Lung (tissue), 17 donors: ENCODE measurements at places on chromosomes 12 and 14. TPM values are rescaled to one million over a fixed set of nuclear protein-coding genes. Genes with fewer than 3 reads are reported as not detected.

NRIP2 gene
- 0.89 TPM for total RNA-seq

- DNase-seq, result no peak
- no peaks in the 10 kb centered on the region for H3K27me3 ChIP-seq
Observed at GRCh38 chr14:70619708-70620107, 19.3 kb upstream of the MED6 start.

TSPAN19 gene
- 13.7 TPM for total RNA-seq

DNA sequence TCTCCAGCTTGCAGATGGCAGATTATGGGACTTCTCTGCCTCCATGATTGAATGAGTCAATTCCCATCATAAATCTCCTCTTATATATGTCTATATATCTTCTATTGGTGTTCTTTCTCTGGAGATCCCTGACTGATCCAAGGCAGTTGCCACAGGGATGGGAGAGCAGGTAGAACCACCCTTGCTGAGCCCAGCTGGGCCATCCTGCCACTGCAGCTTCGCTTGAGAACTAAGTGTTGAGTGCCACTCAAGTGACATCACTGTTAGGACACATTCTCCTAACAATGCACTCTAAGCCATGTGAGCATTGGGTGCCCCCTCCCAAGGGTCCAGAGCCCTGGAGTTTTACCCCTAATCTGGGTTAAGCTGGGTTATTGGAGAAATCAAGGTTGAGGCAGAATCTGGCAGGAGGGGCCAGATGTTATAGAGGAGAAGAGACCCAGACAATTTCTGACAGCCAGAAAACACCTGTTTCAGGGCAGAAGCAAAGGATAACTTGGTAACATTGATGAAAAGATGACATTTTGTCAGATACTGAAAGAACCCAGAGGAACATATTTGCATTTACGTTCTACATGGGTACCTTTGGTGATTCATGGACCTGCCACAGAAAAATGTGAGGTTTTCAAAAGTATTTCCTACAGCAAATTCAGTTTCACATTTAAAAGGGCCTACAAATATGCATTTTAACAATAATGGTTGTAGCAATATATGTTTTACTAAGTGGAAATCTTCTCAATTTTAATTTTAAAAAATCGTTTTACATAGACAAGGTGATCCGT, 57.2 kb upstream of the MAX start:
- no peaks in the 10 kb centered on the region for H3K27me3 ChIP-seq
- H3K36me3 ChIP-seq, result no peaks in the 10 kb centered on the region
- H3K4me3 ChIP-seq, result no peak overlapping the region

DNA sequence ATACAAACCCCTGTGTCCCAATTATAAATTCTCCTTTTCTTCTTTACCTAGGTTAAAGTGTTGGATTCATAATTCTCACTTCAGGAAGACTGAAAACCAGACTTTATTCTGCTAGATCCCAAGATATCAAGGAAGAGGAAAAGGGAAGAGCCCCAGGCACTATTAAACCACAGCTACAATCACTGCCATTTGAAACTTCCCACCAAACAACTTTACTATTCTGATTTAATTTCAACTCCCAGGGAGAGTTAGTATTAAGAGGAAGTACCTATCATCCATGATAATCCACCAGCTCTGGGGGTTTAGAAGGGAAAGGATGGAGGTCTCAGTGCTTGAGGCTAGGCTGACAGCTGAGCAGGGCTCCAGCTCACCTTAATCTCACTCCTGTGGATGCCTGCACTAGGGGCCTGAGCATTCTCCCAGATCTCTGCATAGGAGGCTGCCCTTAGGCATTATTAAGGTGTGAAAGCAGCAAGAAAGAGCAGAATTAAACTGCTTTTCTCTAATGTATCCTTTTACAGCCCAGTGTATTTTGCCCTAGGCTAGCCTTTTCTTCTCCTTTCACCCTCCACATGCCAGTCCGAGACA, 52.9 kb downstream of the MYF5 start:
- H3K27ac ChIP-seq, result no peak overlapping the region
- no peaks in the 10 kb centered on the region for H3K4me1 ChIP-seq
- no peaks in the 10 kb centered on the region for H3K27me3 ChIP-seq
- no peak overlapping the region for H3K4me3 ChIP-seq
- DNase-seq, result no peak

PAPLN gene
- total RNA-seq, result 18.0 TPM

GRCh38 chr12:18296909-18297280, 35.6 kb downstream of the PIK3C2G start:
- H3K36me3 ChIP-seq, result no peaks in the 10 kb centered on the region
- no peaks in the 10 kb centered on the region for H3K27me3 ChIP-seq

DNA sequence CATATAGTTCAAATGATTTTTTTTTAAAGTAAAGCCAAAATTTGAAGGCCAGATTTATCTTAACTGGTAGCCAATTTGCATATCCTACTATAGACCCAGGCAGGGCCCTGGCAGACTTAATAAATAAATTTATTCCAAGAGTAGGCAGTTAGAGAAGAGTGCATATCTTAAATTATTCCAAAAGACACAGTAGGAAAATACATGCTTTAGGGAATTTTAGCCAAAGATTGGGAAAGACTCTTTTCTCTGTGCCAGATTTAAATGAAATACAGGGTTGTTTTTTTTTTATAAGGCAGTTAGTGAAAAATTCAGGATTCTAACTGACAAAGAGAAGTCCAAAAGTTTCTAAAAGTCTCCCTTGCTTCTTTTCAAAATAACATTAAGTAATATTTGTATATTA, 65.5 kb downstream of the ST8SIA1 start:
- peaks cover 1% of the 10 kb centered on the region for H3K4me1 ChIP-seq
- no peaks in the 10 kb centered on the region for H3K27me3 ChIP-seq
- DNase-seq, result no peak
- H3K4me3 ChIP-seq, result no peak overlapping the region
- no peaks in the 10 kb centered on the region for H3K36me3 ChIP-seq

DNA sequence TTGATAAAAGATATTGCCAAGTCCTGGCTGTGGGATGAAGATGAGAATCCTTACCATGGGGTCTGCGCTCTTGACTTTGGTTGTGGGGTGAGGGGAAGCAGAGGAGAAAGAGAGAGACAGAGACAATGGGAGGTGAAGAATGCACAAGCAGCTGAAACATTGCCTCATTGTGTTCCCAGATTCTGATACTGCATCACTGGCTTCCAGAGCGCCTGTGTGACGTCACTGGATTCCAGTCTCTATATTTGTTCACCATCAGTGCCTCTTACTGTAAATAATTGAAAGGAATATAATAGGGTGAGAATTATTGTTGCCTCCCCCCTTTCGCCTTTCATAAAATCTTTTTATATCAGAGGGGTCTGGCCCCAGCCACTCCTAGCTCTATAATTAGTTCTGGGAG, 188.9 kb upstream of the NTF3 start:
- no peaks in the 10 kb centered on the region for H3K36me3 ChIP-seq
- no peaks in the 10 kb centered on the region for H3K27me3 ChIP-seq
- H3K27ac ChIP-seq, result no peak overlapping the region
- H3K4me1 ChIP-seq, result peaks cover 2% of the 10 kb centered on the region

DNA sequence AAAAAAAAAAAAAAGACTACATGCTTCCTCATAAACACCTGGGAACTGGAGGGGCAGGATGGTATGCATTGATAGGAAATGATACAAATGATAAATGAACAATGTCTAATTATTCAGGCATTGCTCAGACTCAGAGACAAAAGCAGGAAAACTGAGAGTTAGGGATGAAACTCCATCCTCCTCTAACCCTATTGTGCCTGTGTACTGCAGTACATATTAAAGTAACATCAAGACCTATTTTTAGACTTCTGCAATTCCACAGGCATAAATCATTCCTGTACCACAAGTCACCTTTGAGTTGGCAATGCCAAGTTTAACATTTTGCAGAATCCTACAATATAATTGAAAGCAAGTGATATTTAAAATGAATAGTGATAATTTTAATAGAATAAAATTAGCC, 156.5 kb upstream of the USP15 start:
- no peaks in the 10 kb centered on the region for H3K36me3 ChIP-seq
- DNase-seq, result no peak
- H3K4me3 ChIP-seq, result no peak overlapping the region
- no peaks in the 10 kb centered on the region for H3K4me1 ChIP-seq
- no peaks in the 10 kb centered on the region for H3K27me3 ChIP-seq

- no peak overlapping the region for H3K4me3 ChIP-seq
- H3K27me3 ChIP-seq, result no peaks in the 10 kb centered on the region
- no peak overlapping the region for H3K27ac ChIP-seq
- no peaks in the 10 kb centered on the region for H3K4me1 ChIP-seq
- DNase-seq, result no peak
- H3K36me3 ChIP-seq, result no peaks in the 10 kb centered on the region
Observed at GRCh38 chr12:129564768-129565167, 339.1 kb downstream of the TMEM132D start.

PIWIL1 gene
- not detected for total RNA-seq

DNA sequence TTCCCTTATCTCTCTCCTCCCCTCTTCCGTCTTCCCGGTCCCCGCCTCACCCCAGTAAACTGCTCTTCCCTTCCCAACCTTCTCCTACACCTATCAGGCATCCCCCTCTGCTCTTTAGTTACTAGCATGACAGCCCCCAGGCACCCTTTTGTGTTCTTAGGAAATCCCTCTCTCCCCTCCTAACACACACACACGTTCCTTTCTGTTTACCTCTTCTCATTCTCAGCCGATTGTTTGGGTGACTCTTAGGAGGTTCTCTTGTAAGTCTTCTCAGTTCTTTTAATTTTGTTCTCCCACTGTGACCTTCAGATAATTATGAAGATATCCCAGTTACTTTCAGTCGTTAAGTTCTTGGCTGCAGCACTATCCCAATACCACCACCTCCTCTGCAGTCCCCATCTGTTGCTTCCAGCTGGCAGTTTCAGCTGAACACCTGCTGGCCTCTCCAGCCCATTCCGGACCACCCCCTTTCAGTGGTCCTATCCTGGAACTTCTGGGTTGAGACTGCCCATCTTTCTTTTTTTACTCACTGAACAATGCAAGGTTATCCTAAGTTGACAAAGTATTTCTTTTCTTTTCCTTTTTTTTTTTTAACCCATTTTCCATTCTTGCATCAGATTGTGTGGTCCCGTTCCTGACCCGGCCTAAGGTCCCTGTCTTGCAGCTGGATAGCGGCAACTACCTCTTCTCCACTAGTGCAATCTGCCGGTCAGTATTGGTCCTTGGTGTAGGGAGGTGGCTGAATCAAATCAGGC, 711 bp downstream of the MARS1 start:
- peak overlapping the region; percentile 96 for H3K4me3 ChIP-seq
- no peaks in the 10 kb centered on the region for H3K27me3 ChIP-seq
- no peak for DNase-seq
- peaks cover 17% of the 10 kb centered on the region for H3K36me3 ChIP-seq
- H3K27ac ChIP-seq, result peak overlapping the region; percentile 88
- H3K4me1 ChIP-seq, result peaks cover 6% of the 10 kb centered on the region

- H3K27ac ChIP-seq, result no peak overlapping the region
- DNase-seq, result no peak
- no peak overlapping the region for H3K4me3 ChIP-seq
- H3K27me3 ChIP-seq, result no peaks in the 10 kb centered on the region
- no peaks in the 10 kb centered on the region for H3K4me1 ChIP-seq
Observed at GRCh38 chr12:6315704-6316597, 5.5 kb downstream of the PLEKHG6 start.

GRCh38 chr12:79857675-79858074, 77.2 kb downstream of the PPP1R12A start:
- no peak overlapping the region for H3K4me3 ChIP-seq
- no peak overlapping the region for H3K27ac ChIP-seq
- peaks cover 3% of the 10 kb centered on the region for H3K4me1 ChIP-seq
- no peaks in the 10 kb centered on the region for H3K27me3 ChIP-seq
- peaks cover 7% of the 10 kb centered on the region for H3K36me3 ChIP-seq

DNA sequence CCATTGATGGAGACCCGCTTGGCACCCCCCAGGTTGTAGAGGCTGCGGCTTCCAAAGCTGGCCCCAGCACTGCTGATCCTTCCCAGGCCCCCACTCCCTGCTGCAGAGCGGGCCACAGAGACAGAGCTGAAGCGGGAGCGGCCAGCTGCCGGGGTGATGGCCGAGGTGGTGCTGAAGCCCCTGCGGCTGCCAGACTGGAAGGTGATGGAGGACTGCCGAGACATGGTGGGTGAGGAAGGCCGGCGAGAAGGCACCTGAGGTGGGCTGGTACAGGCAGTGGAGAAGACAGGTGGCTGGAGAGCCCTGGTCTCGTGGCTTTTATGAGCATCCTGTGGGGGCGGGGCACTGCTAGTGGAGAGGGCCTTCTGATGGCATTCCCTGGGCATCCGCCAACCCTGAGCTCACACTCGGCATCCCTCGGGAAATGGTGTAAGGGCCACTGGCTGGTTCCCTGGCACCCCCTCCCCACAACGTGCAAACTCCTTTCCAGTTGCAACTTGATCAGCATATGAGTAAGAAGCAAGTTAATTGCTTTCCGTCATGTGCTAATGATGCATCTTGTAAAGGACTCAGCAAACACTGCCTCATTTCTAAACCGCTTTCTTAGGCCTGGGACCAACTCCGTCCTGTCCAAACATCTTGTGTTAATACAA, at the start of gene KRT75:
Gene KRT75 (minus strand): TSS at position 291 of the 653 bp plus-strand sequence. CDS start 67 bp downstream, at position 224.
- H3K27me3 ChIP-seq, result peaks cover 7% of the 10 kb centered on the region
- H3K27ac ChIP-seq, result no peak within 1 kb of the TSS
- no peaks in the 10 kb centered on the region for H3K36me3 ChIP-seq
- no peak for DNase-seq
- no peak within 1 kb of the TSS for H3K4me3 ChIP-seq

DNA sequence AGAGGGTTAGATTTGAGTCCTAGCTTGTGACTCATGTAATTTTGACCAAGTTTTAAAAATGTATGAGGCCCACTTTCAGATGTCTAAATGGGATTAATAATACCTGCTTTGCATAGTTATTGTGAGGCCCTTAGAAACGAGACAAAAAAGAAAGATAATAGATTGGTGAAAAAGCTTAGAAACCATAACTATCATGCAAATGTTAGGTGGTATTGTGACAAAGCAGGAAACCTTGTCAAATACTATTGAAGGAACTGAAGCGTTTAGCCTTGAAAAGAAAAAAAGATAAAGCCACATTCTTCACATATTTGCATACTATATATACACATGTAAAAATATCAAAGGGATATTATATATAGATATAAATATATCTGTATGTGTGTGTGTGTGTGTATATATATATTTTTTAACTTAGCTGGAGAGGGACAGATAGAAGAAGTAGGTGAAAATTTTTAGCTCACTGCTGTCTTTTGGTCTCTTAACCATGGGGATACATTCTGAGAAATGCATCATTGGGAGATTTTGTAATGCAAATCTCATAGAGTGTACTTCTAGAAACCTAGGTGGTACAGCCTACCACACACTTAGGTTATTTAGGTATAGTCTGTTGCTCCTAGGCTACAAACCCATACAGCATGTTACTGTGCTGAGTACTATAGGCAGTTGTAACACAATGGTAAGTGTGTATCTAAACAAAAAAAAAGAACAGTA, 270.3 kb downstream of the CCDC91 start:
- H3K27me3 ChIP-seq, result no peaks in the 10 kb centered on the region
- no peak overlapping the region for H3K4me3 ChIP-seq
- H3K27ac ChIP-seq, result no peak overlapping the region
- no peak for DNase-seq

KCNK10 gene
- not detected for total RNA-seq

TAS2R13 gene
- 13.5 TPM for total RNA-seq

A2ML1 gene
- total RNA-seq, result 1.1 TPM

DNA sequence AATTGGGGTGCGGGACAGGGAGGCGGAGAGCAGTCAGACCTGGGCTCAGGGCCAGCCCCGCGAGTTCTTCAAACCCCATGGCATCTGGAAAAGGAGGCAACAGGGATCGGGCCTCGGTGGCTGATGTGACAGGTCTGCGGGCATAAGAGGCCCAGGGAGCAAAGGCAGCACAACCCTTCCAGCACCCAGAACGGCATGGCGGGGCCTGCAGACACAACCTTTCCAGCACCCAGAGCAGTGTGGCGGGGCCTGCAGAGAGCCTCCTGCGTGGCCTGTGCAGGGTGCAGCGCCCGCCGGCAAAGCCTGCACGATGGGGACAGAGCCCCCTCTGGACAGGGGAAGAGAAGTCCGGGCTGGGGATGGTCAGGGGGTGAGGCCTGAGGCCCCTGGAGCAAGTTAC, 26.2 kb upstream of the TRAF3 start:
- H3K36me3 ChIP-seq, result no peaks in the 10 kb centered on the region
- H3K4me3 ChIP-seq, result no peak overlapping the region
- DNase-seq, result no peak
- no peak overlapping the region for H3K27ac ChIP-seq
